Activated CD8-positive, alpha-beta T cell treated with anti-CD3 and anti-CD28 coated beads, Interleukin-2, amount 10 ng/mL, durations not matched to agents 7 days and 5 days (primary cell): ENCODE measurements at places on chromosomes 5 and 9. TPM values are rescaled to one million over a fixed set of nuclear protein-coding genes. Genes with fewer than 3 reads are reported as not detected.

OTULINL gene
- total RNA-seq, result 68.3 TPM

DOCK2 gene
- 318 TPM for total RNA-seq

RANBP6 gene
- 21.6 TPM for total RNA-seq

ZNF608 gene
- not detected for total RNA-seq

GABRA6 gene
- total RNA-seq, result not detected

EFNA5 gene
- total RNA-seq, result not detected

PLPP7 gene
- total RNA-seq, result not detected

MARCOL gene
- total RNA-seq, result not detected

SH3PXD2B gene
- total RNA-seq, result 0.21 TPM

LVRN gene
- not detected for total RNA-seq

DMGDH gene
- total RNA-seq, result not detected

GADD45G gene
- 7.7 TPM for total RNA-seq

SPATA31A7 gene
- not detected for total RNA-seq

MTRR gene
- 49.7 TPM for total RNA-seq

CDH12 gene
- total RNA-seq, result not detected

OBP2A gene
- not detected for total RNA-seq

IFNA16 gene
- not detected for total RNA-seq

TMEM174 gene
- not detected for total RNA-seq

CCL28 gene
- total RNA-seq, result 11.9 TPM

CLTB gene
- total RNA-seq, result 65.4 TPM

SLC36A2 gene
- total RNA-seq, result not detected

OR4F3 gene
- total RNA-seq, result not detected

PRR16 gene
- total RNA-seq, result not detected

FGF10 gene
- not detected for total RNA-seq

TRIP13 gene
- total RNA-seq, result 42.6 TPM

MORN5 gene
- not detected for total RNA-seq

NTRK2 gene
- total RNA-seq, result 0.05 TPM

TLX3 gene
- total RNA-seq, result not detected

CD72 gene
- 15.0 TPM for total RNA-seq

CDX1 gene
- not detected for total RNA-seq

SCGB3A1 gene
- not detected for total RNA-seq

IL3 gene
- not detected for total RNA-seq

SMIM3 gene
- 16.4 TPM for total RNA-seq

LCN9 gene
- not detected for total RNA-seq

FAM13B gene
- total RNA-seq, result 37.7 TPM

TMOD1 gene
- 0.16 TPM for total RNA-seq

PCDHGA8 gene
- not detected for total RNA-seq

RIOK2 gene
- 29.1 TPM for total RNA-seq

PLAC8L1 gene
- total RNA-seq, result 0.42 TPM

KIF24 gene
- 11.2 TPM for total RNA-seq

WDR31 gene
- total RNA-seq, result 0.47 TPM

IFT74 gene
- total RNA-seq, result 5.7 TPM

SPINK6 gene
- not detected for total RNA-seq
